NCI-H2029 treated with DMSO at 0.1 percent for 48 hours (cell line): ENCODE measurements at places on chromosomes 3 and 15.
A peak's percentile ranks its signal among the peaks of the same experiment; 100 is the strongest.

GRCh38 chr3:192516820-192517219, 210.5 kb downstream of the FGF12 start:
- DNase-seq: no peak

GRCh38 chr3:101270149-101270548, 50.2 kb downstream of the IMPG2 start:
- peak; percentile 96 for DNase-seq

DNA sequence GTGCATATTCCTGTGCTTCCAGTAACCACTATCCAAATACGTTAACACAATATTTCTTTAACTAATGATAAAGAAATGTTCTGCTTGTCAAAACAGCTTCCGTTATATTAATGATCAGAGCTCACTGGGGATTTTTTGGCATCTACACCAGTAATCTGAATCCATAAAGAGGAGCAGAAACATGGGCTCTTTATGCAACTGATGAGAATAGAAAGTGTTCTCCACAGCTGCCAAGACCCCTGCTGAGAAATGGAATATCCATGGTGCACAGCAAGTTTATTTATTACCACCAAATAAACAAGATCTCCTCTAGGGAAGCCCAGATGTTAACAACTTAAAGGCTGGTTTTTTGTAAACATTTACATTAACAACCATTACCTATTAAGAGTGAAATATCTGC, 54.5 kb downstream of the ALDH1A2 start:
- no peak for DNase-seq

DNA sequence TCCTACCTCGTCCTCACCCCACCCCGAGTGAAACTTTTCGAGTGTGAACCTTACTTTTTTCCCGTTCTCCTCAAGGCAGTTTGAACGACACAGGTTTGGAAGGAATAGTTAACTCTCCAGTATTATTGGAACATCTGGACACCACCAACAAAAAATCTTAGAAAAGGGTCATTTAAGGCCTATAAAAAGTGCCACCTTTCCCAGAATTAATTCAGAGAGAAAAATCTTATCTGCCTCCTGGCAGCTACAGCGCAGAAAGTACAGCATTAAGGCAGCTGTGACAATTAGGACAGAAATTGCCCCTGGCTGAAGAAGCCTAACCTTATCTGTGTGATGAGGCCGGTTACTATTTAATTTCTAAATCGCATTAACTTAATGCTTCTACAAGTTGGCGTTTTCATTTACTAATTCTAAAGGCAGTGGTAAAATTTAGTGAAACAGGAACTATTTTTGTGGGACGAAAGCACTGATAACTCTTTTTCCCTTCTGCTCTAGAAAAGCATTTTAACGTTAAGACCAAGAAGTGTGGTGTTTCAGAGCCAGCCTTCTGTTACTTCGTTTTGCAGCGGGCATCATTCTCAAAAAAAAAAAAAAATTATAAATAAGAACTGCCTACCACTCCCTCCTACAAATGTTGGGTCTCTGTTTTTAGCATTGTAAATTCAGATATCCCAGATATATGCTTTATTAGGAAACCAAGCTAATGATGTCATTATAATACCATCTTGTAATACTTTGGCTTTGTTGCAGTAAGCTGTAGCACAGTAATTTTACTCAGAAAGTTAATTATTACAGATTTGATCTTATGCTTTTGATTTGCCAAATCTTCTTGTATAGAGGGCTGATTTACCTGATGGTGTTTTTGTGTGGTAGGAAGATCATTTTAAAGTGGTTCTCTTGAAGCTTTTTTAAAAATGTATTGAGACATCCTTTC, 1.4 kb downstream of the ATP11B start:
- DNase-seq: no peak

GRCh38 chr3:25594007-25594502, 70.7 kb downstream of the TOP2B start:
- peak; percentile 11 for DNase-seq

DNA sequence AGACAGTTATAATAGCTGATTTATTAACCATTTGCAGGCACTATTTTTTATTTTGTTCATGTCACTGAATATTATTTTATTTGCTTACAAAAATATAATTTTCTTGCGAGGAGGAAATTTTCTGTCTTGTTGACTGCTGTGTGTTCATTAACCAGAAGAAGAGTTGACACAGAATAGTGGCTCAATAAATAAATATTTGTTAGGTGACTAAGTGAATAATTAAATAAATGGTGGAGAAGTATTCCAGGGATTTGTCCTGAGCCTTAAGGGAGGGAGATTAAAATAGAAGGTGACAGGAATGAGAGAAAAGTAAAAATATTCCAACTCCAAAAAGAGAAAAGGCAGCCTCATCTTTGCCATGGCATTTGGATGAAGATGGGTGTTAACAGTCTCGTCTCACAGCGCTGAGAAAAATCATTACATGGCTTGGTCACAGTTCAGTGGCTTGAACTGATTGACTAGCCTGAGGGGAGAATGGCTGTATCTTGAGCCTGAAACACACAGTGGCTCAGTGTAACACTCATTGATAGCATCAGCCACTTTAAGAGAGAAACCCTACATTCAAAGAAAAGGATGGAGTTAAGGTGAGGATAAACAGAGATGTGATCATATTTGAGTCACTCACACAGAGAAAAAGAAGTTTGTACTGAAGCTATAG, 449.9 kb upstream of the NAALADL2 start:
- DNase-seq: no peak

DNA sequence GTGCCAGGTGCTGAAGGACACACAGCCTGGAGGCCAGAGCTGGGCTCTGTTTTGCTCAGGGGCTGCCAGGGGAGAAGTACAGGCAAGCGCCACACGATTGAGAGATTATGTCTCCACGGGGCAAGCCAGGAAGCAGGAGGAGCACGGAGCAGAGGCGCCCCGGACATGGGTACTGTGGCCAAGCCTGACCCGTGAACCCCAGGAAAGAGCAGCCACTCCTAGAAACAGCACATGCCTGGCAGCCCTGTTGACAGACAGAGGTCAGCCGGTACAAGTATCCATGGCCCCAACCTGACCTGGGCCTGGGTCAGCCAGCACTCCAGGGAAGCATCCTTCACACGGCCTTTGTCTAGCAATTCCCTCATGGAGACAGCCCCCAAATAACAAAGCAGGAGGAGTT, 89.4 kb downstream of the ADAMTS17 start:
- no peak for DNase-seq

DNA sequence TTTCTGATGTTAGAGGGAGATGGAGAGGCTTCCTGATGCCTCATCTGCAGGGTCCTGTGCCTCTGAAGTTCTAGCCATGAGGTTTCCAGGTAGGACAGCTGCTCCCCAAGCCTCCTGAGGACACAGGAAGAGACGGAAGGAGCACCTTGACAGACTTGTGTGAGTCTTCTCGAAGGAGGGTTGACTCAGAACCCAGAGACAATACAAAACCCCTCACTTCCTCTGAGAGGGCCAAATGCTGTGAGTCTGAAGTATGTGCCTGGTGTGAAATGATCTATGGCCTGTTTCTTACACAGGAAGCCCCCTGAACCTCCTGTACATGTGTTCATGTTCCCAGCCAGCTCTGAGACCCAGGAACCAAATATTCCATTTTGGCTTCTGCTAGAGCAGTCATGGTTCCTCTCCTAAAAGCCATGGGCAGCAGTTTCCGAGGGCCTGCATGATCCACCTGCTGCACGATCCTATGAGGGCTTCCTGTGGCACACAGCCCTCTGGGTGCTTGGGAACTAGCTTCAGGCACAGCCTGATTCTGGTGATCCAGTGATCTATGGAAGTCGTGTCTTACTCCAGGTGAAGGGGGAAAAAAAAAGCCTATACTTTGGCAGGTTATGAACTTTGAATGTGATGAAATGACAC, 62.2 kb downstream of the AAGAB start:
- DNase-seq: no peak

DNA sequence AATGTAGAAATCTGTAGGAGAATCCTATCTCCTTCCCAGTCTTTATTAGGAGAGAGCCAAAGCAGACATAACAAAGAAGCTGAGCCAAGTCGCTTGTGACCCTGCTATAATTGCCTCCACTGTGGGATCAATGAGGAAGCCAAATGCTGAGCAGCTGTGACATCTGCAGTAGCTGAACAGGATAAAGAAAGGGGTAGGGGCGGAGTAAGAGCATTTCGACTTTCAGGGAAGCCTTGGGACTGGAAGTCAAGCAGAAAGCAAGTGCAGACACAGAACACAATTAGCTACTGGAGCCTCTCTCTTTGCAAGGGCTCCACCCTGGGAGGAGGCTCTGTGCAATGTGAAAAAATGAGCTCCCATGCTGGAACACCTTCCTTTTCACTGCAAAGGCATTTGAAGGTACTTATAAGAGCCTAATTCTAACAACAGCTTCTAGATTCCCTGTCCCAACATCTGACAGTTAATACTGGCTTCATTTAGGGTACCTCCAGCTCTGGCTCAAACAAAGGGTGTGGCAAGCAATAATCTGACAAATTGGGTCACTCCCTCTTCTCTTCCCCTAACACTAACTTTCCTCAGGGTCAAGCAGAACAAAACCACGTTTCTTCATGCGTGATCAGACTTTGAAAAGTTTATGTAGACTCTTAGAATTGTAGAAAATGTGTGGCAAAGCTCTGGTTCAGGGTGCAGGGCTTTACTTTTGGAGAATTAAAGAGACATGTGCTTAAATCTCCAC, 166.4 kb downstream of the CADPS start:
- DNase-seq: no peak

DNA sequence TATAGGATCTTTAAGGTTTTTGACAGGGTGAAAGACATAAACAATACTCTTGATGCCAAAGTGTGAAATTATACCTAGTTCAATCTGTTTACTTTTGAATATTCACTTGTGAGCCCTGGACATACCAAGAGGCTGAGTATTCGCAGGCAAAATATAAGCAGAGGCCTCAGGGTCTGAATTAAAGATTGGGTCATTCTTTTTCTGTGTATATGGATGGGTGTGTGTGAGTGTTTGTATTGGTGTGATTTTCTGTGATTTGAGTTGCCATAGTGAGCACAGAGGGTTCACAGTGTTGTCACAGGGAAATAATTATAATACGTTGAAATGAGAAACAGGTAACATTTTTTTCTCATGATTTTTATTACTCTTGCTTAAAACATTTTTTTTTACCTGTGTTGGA, 770.7 kb upstream of the ALCAM start:
- no peak for DNase-seq

- no peak for DNase-seq
These were observed 76.9 kb upstream of the ICE2 start for GRCh38 chr15:60555806-60556205.

- no peak for DNase-seq
These were observed 103.3 kb downstream of the PCCB start for GRCh38 chr3:136353461-136353860.

- DNase-seq: no peak
These were observed 27.0 kb upstream of the RNF7 start for GRCh38 chr3:141710888-141711616.

GRCh38 chr3:156664011-156664830, 10.2 kb upstream of the TIPARP start:
- no peak for DNase-seq
